ENCODE measurements at places on chromosomes 4 and X. TPM values are rescaled to one million over a fixed set of nuclear protein-coding genes. Genes with fewer than 3 reads are reported as not detected.

The PDZD4 gene
- 1.6 TPM for total RNA-seq

The TMEM271 gene
- total RNA-seq: not detected

The CLNK gene
- total RNA-seq: not detected

- DNase-seq: no peak
- H3K27ac ChIP-seq: no peak overlapping the region
- H3K4me3 ChIP-seq: no peak overlapping the region
- no peaks in the 10 kb centered on the region for H3K36me3 ChIP-seq
These were observed 5.2 kb upstream of the IRF2 start for GRCh38 chr4:184479516-184479950.

DNA sequence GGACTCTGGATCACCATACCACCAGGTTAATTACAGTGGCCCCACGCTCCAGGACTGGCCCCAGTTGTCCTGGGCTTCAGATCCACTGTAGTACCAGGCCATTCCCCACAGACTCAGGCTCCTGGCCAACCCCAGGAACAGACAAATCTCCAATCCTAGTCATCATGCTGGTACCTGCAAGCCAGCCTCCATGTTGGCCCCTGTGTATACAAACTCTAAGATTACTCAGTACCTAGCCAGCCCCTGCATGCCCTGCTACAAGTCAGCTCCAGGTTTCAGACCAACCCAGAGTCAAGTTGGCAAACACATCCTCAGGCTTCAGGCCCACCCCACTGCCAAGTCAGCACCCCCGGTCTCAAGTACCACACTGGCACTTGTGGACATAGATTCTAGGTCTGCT, 85.9 kb downstream of the KLF8 start:
- no peak for DNase-seq
- H3K4me1 ChIP-seq: no peaks in the 10 kb centered on the region
- no peak overlapping the region for H3K27ac ChIP-seq
- H3K4me3 ChIP-seq: no peak overlapping the region
- no peaks in the 10 kb centered on the region for H3K27me3 ChIP-seq
- no peaks in the 10 kb centered on the region for H3K36me3 ChIP-seq

DNA sequence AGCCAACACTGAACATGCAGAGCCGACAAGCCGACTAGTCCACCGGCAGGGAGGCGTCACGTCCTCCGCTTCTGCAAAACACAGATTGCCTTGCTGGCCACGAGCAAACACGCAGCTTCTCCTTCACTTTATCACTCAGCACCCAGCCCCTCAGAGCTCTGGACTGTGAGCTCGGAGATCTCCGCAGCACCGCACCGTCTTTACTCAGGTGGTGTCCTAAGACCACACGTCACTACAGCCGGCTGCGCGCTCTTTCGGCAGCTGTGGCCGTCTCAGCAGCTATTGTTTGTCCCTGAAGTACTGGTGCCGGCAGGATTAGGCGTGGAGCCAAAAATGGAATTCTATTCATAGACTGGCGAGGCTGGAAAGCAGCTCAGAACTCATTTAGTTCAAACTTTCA, 72.0 kb downstream of the FAT1 start:
- DNase-seq: peak; percentile 60
- no peaks in the 10 kb centered on the region for H3K36me3 ChIP-seq
- H3K27ac ChIP-seq: no peak overlapping the region
